Stimulated activated CD4-positive, alpha-beta T cell treated with anti-CD3 and anti-CD28 coated beads, Interleukin-1b, Interleukin-23, amount 100 ng/mL, for 1 hour (primary cell): ENCODE measurements at places on chromosomes 11 and 22.

GRCh38 chr11:34445956-34446355 lies 7.2 kb downstream of the CAT start:
- DNase-seq, result no peak

DNA sequence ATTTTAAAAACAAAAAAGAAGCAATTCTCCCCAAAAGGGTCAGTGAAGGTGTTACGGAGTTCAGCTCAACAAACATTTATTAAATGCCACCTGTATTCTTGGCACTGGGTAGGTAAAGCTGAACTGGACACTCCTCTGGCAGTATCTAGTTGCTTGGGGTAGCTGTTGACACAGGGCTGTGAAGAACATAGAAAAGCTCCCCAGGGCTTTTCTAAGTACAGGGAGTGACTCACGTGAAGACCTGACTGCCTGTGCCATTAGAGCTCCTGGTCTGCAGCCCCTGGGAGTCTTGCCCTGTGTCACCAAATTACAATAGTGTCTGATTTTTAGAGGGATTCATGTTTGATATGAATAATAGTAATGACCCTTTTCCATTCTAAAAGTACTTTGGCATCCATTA lies 43.6 kb downstream of the COA4 start:
- DNase-seq, result no peak

DNA sequence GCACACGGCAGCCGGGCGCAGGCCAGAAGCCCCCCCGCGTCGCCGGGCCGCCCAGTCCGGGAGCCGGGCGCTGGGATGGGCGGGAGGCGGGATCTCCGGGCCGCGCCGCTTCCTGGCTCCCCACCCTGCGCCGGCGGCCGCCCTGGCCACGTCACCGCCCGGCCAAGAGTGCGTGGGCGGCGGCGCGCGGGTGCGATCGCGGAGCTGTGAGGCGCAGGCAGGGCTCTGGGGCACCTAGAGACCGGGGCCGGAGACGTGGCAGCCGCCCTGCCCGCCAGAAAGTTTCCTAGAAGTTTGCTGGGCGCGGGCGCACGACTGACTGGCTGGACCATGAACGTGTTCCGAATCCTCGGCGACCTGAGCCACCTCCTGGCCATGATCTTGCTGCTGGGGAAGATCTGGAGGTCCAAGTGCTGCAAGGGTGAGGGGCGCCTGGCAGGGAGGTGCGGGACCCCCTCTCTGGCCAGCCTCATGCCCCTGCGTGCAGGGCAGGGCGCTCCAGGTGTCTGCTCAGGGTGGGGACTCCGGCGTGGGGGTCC lies at the start of gene KDELR3:
TSS of gene KDELR3 (plus strand) at position 193 of the 539 bp plus-strand sequence. CDS start at position 331, 138 bp downstream.
- DNase-seq, result no peak

- no peak for DNase-seq
Measured at GRCh38 chr11:65471447-65471891, 27.4 kb upstream of the MALAT1 start.

DNA sequence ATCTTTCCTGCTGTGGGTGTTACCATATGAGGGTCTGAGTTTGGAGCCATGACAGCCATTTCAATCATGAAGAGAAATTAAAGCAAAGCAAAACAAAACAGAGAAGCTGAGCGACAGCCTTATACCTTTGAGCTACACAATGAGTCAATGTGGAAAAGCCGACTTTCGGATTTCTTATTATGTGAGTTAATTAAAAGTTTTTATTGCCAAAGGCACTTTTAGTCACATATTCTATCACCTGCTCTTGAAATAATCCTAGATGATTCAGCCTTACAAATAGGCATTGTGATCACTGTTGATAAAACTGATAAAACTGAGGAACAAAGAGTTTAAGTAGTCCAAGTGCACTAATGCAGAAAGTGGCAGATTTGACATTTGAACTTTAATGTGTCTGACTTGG lies 381.9 kb upstream of the TENM4 start:
- DNase-seq, result no peak

DNA sequence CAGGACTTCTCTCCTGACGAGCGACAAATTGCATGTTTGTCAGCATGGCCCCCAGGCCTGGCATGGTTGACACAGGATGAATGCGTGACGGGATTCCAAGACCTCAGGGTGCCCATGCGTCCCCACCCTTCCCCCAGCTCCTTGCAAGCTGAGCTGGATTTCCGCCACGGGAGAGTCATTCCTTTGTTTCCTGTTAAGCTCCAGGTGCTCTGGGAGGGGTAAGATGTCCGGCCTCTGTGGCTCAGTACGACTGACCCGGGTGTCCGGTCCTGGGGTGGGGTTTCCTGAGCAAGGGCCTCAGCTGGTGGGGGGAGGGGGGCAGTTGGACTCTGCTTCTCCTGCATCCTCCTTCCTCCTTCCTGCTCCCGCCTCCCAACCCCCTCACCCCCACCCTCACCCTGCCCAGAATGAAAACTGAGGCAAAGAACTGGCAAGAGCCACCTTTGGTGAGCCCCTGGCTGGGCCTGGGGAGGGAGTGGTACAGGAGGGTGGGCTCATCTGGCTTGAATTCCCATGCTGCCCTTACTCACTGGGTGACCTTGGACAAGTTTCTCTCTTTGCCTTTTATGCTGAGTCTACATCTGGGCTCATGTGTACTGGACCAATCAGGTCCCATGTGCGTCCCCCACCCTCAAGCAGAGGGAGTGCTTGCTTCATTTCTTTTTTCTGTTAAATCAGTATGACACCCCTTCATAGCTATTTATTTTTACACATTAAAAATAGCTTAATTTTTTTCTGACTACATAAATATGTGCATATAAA lies 2.5 kb downstream of the CDC42EP2 start:
- no peak for DNase-seq

DNA sequence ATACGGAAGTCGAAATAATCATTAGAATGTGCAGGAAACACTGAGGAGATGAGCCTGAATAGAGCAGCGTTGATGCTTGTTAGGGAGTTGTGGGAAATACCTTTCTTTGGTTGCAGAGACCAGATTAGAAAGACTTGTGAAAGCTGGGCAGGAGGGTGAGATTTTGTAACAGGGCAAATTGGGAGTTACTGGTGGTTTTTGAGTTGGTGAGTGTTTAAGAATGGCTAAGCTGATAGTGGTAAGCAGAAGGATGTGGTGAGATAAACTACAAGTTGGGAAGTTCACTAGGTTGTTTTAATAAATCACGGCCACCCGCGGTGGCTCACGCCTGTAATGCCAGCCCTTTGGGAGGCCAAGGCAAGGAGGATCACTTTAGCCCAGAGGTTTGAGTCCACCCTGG lies 34.4 kb downstream of the MCAM start:
- no peak for DNase-seq

DNA sequence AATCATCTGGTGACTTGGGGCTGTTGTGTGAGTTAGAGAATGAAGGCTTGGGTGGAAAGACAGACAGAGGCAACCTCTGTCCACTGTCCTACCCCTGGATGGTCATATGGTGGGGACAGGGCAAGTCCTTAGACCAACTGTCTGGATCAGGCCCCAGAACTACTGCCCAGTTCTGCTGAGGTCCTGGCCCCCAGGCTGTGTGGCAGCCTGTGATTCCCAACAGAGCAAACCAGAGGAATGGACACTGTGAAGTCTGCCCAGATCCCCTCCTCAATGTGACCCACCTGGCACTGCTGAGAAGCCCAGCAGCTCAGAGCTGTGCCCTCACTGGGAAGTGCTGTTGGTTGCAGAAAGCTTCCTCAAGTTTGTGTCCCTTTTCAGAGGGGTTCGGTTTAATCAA lies 69.0 kb downstream of the GGTLC2 start:
- DNase-seq, result no peak

- no peak for DNase-seq
Measured at GRCh38 chr11:12109591-12110196, 696 bp upstream of the MICAL2 start.

- DNase-seq, result no peak
Measured at GRCh38 chr22:38927033-38927781, 30.2 kb upstream of the APOBEC3A start.

DNA sequence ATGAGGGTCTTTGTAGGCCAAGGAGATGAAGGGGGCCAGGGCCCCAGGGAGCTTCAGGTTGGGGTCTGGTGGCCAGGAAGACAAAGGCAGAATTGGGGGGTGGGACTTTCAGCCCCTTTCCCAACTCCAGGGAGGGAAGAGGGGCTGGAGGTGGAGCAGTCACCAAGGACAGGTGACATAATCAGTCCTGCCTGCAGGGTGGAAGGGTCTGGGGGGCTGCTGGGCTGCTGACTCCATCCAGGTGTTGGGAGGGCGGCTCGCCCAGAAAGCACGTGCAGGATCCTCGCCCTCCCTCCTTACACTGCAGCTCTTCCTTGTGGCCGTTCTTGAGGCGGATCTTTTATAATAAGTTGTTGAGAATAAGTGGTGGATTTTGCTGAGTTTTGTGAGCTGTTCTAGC lies 1491.1 kb downstream of the TBC1D22A start:
- no peak for DNase-seq

GRCh38 chr11:65043881-65044501 lies 3.0 kb downstream of the SAC3D1 start:
- no peak for DNase-seq

- no peak for DNase-seq
Measured at GRCh38 chr22:17784776-17785175, 10.5 kb upstream of the BID start.

GRCh38 chr11:105838668-105839384 lies 183.2 kb downstream of the MSANTD4 start:
- no peak for DNase-seq

GRCh38 chr22:49380828-49381114 lies 446.9 kb downstream of the BRD1 start:
- no peak for DNase-seq

GRCh38 chr11:27468209-27468994 lies 4.2 kb downstream of the LGR4 start:
- no peak for DNase-seq

DNA sequence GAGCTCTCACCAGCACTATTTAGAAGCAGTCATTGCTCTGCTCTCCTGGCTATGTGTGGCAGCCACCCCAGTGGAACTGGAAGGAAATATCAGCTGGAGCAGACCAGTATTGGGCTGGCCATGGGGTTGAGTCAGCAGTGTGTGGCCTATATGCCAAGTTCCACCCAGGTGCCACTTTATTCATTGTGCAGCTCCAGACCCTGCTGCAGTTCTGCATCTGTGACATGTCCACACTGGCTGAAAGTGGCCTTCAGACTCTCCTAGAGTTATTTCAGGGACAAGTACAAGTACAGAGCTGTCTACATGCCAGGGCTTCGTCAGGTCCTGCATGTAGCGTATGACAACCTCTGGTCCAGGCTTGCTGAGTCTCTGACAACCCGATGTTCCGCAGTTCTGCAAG lies 55.2 kb downstream of the CABIN1 start:
- DNase-seq, result no peak

DNA sequence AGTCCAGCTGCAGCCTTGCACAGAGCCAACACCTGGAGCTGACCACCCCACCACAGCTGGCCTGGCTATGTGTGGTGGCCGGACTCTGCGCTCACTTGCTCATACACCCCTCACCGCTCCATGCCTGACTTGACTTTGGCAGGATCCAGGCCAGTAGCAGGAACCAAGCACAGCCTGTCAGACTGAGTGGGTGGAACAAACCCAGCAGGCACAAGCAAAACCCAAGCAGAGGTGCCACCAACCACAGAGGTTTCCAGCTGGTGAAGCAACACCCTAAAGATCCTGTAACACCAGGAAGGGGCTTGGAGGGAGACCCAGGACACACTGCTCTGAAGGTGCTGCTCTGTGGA lies 44.9 kb upstream of the WNT11 start:
- DNase-seq, result no peak

DNA sequence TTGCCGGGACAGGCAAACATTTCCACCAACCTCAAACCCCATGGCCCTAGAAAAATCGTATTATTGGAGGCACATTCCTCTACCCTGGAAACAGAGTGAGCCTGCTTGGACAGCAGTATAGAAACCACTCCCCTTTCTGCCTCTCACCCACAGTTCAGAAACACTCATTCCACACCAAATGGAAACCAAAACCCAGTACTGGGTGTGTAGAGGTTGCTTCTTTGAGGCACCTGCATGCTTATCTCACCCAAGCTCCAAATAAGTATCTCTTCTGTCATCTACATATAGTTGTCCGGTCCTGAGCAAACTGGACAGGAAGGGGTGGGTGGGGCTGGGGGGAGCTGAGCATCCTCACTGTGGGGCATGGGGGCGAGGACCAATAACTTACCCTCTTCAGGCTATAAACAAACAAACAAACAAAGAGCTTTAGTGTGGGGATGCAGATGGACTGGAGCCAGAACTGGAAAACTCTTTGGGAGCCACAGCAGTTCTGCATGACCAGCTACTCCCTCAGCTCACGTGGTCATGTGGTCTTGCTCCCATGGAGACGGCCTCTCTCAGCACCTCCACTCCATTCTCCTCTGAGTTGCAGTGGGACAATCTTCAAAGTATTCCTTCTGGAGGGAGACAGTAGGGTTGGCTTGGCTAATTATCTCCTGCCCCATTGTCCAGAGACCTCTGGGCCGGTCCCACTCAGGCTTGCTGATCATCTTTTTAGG lies 1.0 kb upstream of the PLAAT2 start:
- DNase-seq, result no peak

DNA sequence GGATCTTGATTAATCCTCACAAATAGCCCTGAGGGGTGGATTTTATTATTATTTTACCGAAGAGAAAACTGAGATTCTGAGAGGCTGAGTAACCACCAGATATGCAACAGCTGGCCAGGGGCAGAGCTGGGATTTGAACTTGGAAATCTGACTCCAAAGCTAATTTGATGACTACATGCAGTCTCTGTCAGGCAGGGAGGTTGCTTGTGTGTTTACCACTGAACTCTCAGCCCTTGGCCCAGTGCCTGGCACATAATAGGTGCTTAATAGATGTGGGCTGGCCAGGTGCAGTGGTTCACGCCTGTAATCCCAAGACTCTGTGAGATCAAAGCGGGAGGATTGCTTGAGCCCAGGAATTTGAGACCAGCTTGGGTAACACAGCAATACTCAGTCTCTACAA lies 121.7 kb upstream of the CRYBB3 start:
- DNase-seq, result no peak

GRCh38 chr11:80024119-80024518 lies 583.3 kb upstream of the TENM4 start:
- DNase-seq, result no peak
